ENCODE measurements at places on chromosomes 13 and 19. TPM values are rescaled to one million over a fixed set of nuclear protein-coding genes. Genes with fewer than 3 reads are reported as not detected.

DNA sequence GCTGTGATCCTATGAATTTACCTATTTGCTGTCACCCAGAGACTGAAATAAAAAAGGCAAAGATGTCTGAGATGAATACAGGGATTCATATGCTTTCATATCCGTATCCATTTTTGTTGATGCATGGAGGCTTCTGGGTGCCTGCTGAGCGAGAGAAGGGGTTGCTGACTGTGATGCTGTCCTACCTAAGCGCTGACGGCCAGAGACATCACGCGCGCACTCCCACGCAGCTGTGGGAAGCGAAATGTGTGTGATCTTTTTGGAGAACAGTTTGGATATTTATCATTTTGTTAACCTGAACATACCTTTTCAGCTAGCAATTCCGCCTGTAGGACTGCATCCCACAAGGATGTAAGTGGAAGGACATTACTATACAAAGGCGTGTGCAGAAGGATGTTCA, 23.9 kb downstream of the TSHZ3 start:
- DNase-seq: no peak

The SELENOV gene
- 15.4 TPM for total RNA-seq

- no peak for DNase-seq
These were observed 1.3 kb upstream of the CCNE1 start for GRCh38 chr19:29810504-29810871.

DNA sequence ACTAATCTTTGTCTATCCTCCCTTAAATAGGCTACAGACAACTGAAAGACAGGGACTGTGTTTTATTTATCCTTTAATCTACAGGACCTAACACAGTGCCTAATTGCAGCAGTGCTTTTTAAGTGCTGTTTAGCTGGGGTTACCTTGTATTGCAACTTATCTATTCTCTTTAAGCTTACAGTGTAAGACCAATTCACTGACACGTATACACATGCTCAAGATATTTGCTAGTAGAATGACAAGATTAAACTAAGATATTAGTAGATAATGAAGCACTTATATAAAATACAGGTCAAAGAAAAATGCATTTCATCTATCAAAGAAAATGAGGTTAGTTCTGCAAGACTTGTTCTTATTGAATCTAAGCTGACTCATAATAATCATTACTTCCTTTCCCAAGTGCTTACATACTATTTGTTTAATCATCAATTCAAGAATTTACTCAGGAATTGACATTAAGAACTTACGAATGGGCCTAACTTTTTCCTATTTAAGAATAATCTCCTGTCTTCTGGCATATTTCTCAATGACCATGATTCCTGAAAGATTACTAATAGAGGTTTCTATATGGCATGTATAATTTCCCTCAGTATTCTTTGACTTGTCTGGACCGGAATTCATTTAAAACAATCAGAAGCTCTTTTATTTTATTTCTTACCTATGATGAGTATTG, 75.8 kb upstream of the MAB21L1 start:
- no peak for DNase-seq

DNA sequence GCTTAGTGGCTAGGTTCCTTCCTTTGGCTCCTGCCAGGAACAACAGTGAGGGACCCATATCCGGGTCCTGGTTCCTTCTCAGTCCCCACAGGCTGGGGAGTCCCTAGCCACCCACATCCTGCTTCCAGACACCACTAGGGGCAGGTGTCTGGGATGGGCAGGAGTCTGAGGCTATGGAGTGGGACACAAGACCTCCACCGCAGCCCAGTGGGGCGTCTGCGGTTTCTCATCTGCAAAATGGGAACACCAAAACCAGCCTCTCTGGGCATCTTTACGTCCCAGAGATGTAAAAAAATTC, 879 bp upstream of the FCGBP start:
- DNase-seq: no peak

The CGB1 gene
- 0.87 TPM for total RNA-seq

- DNase-seq: no peak
These were observed 358.3 kb downstream of the KLF5 start for GRCh38 chr13:73417012-73417615.
